ENCODE measurements at places on chromosomes 6 and 20.
A peak's percentile ranks its signal among the peaks of the same experiment; 100 is the strongest.

- no peak for DNase-seq
Observed at GRCh38 chr20:35709259-35709658, 10.1 kb downstream of the ROMO1 start.

DNA sequence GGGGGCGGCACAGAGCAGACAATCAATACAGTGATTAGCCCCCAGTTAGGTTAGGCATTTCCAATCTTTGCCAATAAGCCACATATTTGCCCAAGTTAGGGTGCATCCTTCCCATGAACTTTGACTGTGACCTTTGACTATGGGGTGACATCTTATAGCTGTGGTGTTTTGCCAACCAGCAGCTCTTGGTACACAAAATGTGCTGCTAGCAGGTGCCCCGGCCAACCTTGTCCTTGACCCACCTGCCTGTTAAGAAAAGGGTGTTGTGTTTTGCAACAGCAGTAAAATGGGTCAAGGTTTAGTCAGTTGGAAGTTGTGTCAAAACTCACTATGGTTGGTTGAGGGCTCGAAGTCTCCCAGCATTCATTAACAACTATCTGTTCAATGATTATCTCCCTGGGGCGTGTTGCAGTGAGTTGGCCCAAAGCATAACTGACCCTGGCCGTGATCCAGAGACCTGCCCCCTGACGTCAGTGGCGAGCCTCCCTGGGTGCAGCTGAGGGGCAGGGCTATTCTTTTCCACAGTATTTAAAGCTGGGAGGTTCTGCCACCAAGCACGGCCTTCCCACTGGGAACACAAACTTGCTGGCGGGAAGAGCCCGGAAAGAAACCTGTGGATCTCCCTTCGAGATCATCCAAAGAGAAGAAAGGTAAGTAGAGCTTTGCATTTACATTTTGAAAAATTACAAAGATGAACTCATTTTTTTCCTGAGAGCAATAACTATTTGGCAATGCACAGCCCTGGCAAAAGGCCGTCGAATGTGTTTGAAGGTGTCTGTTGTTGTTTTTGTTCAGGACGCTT, at the start of gene PCK1:
PCK1 (plus strand) TSS at position 557 of the 802 bp plus-strand sequence. CDS start 302 bp downstream, outside the sequence.
- no peak for DNase-seq

GRCh38 chr6:71290611-71291010, 2.0 kb downstream of the OGFRL1 start:
- no peak for DNase-seq

- DNase-seq, result peak; percentile 55
Observed at GRCh38 chr6:37050045-37050853, 44.8 kb downstream of the FGD2 start.

DNA sequence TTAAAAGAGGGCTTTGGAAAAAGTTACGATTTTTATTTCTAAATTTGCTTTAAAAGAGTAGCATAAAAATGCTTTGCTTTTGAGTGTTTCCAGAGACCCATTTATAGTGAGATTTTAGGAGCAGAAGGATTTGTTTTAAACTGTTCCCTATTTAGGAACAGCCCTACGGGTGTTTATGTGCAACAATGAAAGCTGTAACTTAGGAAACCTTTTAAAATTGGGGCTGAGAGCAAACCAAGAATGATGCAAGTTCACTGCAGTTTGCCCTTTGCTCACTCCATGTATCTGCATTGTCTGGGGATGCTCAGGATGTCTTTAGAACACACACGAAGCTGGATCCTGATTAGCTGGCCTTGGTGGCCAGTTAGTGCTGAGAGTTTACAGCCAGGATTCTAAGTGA, 40.9 kb downstream of the GHRH start:
- no peak for DNase-seq

DNA sequence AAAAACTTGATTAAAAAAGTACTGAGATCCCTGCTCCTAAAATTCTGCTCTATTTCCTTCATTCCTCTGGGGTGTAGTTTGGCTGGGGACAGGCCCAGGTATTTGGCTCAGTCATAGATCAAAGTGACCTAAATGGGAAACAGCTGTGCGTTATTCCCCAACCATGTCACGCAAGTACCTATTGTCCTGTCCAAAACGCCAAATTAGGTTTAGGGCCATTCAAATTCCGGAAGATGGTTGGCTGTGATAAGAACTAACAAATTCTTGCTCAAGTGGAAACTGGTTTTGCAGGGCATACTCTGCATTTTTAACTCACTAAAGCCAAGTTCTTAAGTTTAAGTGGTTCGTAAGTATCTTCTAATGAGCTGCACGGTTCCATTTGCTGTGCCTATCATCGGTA, 147.6 kb upstream of the TMEM170B start:
- DNase-seq, result no peak

- no peak for DNase-seq
Observed at GRCh38 chr20:8287340-8287739, 155.3 kb downstream of the PLCB1 start.

GRCh38 chr6:155100087-155100486, 105.0 kb downstream of the TIAM2 start:
- no peak for DNase-seq

GRCh38 chr20:4730780-4731179, 9.1 kb downstream of the PRND start:
- no peak for DNase-seq

- DNase-seq, result no peak
Observed at GRCh38 chr20:19370076-19371075, 157.9 kb downstream of the SLC24A3 start.

DNA sequence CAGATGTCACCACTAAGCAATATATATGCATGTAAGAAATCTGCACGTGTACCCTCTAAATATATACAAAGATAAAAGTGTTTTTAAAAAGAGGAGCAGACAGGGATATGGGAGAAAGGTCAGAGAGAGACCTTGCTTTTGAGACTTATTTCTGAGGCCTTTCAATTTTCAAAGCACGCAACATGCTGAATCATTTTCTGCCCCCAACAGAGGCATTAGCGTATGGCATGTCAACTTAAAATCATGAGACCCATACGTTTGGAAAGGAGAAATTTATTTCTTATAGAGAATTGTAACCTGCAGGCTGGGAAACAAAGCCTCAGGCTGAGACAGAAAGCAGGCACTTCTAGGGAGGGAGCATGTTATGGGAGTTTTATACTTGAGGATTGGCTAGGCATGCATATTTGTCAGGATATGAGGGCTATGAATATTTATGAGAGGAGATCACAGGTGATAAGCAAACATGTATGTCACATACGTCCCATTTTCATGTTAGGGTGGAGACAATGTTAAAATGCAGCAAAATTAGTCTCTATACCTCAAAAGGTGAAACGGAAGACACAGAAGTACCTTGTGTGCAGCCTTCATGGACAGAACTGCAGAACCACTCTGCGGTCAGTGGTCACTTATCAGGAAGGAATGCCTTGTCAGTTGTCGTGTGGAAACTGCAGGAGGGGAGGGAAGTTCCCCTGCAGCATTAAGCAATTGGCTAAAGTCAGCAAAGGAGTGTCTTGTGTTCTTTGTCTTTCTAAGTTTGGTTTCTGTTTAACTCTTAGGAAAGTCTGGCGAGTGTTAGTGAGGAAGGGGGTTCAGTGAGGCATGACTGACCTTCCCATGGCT, 6.3 kb upstream of the GABRR2 start:
- no peak for DNase-seq

DNA sequence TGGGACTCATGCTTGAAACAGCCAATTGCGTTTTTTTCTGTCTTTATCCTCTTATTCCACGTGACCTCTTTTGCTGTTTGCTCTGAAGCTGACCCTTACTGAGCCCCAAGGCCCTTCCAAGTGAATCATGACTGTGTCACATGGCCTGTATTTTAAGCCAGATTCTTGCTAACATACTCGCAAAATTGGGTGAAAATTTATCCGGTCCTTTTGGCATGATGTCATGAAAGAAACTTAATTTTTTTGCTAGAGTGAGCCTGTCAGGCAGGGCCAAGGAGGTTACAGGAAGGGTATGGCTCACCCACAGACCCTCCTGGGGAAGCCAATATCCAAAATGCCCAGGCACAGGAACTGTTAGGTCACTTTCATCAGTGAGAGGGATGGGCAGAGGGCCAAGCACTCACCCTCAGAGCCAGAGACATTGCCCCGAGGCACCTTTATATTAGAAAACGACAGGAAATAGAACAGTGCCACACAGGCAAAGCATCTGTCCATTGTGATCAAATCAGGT, 296.7 kb downstream of the CDH26 start:
- no peak for DNase-seq

- no peak for DNase-seq
Observed at GRCh38 chr6:829656-830055, 136.7 kb upstream of the EXOC2 start.

GRCh38 chr6:113903666-113904330, 46.7 kb downstream of the MARCKS start:
- DNase-seq, result no peak

- no peak for DNase-seq
Observed at GRCh38 chr20:17109307-17109706, 117.5 kb upstream of the PCSK2 start.

GRCh38 chr6:53692172-53692571, 26.6 kb upstream of the KLHL31 start:
- no peak for DNase-seq

- DNase-seq, result no peak
Observed at GRCh38 chr6:52514514-52514913, 62.3 kb downstream of the TRAM2 start.

DNA sequence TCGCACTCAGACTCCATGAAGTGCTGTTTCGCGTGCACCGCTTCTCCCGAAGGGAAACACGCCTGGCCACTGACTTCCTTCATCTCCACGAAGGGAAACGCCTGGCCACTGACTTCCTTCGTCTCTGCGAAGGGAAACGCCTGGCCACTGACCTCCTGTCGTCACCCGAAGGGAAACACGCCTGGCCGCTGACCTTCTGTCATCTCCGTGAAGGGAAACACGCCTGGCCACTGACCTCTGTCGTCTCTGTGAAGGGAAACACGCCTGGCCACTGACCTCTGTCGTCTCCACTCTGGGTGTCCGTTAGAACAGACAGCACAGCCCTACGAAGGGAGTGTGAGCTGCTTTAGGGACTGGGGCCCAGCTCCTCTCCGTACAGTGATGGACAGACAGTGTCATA, 17.1 kb upstream of the ADRM1 start:
- no peak for DNase-seq

DNA sequence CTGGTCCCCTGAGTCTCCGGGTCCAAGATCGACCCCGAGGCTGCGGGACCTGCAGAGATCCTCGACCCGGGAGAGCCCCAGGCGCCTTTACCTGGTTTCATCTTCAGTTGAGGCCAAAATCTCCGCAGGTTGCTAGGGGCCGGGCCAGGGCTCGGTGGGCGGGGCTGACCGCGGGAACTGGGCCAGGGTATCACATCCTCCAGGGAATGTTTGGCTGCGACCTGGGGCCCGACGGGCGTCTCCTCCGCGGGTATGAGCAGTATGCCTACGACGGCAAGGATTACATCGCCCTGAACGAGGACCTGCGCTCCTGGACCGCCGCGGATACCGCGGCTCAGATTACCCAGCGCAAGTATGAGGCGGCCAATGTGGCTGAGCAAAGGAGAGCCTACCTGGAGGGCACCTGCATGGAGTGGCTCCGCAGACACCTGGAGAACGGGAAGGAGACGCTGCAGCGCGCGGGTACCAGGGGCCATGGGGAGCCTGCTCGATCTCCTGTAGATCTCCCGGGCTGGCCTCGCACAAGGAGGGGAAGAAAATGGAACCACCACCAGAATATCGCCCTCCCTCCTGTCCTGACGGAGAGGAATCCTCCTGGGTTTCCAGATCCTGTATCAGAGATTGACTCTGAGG, 53.8 kb upstream of the POLR1H start:
- peak; percentile 27 for DNase-seq

GRCh38 chr20:22575087-22575721, 9.2 kb downstream of the FOXA2 start:
- DNase-seq, result no peak

DNA sequence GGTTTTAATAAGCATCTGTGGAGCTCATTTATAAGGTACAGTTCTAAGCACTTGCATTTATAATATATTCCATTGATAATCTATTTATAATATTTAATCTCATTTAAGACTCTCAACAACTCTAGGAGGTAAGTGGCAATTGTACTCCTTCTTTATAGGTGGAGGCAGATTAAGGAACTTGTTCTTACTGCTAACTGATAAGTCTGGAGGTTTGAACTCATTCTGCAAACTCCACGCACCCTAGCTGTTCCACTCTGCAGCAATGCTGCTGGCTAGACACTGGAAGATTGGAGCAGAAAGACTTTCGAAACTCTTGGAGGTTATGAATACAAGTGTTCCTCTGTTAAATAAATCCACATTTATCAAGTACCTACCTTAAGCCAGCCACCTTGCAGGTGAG, 793 bp upstream of the HDAC2 start:
- no peak for DNase-seq

DNA sequence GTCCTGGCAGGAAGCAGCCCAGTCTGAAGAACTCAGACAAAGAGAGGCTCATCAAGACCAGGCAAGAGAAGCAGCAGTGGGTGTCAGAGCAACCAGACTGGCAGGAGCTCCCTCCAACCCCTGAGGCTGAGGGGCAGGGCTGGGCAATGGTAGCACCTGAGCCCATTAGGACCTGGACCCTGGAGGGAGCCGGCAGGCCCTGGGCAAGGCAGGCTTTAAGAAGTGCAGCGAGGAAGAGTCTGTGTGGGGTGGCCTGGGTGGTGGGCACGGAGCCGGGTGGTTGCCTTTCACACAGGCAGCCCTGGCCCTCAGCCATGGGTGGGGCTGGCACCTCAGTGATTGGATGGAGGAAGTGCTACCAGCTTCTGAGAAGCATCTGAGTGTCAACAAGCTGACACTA, 33.1 kb upstream of the IRF4 start:
- DNase-seq, result no peak

DNA sequence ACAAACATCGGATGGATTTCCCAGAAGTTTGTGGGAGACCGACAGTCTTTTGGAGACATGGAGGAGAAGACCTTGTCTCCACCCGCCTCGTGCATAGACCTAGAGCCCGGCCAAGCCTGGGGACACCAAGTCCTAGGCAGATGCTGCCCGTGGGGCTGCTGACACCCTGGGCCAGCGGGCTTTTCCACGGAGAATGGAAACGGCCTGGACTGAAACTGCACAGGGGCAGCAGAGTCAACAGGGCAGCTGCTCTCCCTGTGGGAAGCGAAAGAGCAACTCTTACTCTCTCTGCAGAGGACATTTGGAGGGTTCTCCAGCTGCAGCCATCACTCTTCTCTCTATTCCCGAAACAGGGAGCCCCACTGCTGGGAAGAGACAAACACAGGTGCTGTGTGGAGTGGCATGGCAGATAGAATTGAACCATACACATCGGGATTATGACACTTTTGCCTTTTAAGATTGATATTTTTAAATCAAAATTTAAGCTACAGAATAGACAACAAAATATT, 401.2 kb downstream of the THBS2 start:
- no peak for DNase-seq
